Activated effector memory CD4-positive, alpha-beta T cell treated with Interleukin-2 at 50 U/mL for 16 hours (primary cell): ENCODE measurements at places on chromosomes 12 and 14.

DNA sequence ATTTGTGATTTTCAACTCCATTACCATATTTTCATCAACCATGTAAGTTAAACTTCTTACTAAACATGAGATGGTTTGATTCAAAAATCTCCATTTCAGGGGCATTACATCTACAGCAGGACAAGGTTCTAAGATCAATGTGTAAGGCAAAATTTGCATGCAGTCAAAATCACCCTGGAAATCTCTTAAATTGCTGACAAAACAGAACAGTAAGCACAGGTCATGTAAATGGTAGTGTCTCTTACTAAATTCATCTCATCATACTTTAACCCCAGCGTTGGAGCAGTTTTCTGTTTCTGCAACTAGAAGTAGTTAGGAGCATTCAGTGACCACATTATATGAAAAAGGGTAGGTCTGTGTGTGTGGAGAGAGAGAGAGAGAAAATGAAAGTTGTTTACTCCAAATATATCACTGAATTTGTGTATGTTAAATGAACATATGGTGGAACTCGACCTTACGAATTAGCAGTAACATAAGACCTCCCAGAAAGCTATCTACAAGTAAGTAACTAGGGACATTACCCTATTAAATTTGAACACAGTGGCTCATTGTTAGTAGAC lies 227.5 kb downstream of the SSPN start:
- DNase-seq = no peak

GRCh38 chr12:22544038-22544979 lies at the start of gene C2CD5:
TSS of gene C2CD5 (minus strand) at chr12:22544542. CDS start at chr12:22544150, 392 bp downstream.
- peak; percentile 92 for DNase-seq

GRCh38 chr12:11929714-11930113 lies 141.0 kb upstream of the BCL2L14 start:
- DNase-seq = no peak

DNA sequence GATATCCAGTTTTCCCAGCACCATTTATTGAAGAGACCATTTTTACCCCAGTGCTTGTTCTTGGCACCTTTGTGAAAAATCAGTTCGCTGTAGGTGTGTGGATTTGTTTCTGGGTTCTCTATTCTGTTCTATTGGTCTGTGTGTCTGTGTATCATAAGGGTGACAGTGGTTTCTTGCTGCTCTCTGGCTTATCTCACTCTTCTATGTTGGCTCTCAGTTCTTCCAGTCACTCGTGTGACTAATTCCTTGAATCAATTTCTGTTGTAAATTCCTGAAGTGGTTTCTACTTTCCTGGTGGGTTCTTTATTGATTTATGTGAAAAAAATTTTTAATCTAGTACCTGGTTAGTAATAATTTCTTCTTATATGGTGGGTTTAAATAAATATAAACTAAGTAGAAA lies 58.3 kb downstream of the OTOGL start:
- DNase-seq = no peak

DNA sequence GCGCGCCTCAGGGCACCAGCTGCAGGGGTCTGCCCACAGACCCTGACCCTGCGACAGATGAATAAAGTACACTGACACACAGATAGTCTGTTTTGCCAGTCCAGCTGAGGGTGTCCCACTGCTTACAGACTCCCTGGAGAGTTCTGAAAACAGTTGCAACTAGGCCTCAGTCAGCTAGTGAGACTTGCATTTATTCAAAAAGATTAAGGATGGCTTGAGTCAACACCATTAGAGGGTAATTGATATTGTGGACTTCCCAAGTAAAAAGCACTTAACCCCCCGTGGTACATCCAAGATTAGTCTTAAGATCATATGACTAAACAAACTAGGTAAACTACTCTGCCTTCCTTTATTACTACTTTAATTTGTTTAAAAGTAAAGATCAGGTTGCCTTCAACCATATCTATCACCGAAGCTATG lies 11.1 kb upstream of the PSEN1 start:
- no peak for DNase-seq

- no peak for DNase-seq
Measured at GRCh38 chr12:131834798-131835615, 6.8 kb downstream of the MMP17 start.
